Activated naive CD4-positive, alpha-beta T cell treated with anti-CD3 and anti-CD28 coated beads, Interleukin-2, amount 50 U/mL, for 72 hours (primary cell): ENCODE measurements at places on chromosomes 3 and 15.

- no peak for DNase-seq
These were observed 121.9 kb downstream of the CDIN1 start for GRCh38 chr15:36701336-36701735.

GRCh38 chr15:38479756-38480155 is 25.8 kb downstream of the FAM98B start:
- no peak for DNase-seq

- no peak for DNase-seq
These were observed 55.9 kb downstream of the ARHGAP31 start for GRCh38 chr3:119350114-119350513.

DNA sequence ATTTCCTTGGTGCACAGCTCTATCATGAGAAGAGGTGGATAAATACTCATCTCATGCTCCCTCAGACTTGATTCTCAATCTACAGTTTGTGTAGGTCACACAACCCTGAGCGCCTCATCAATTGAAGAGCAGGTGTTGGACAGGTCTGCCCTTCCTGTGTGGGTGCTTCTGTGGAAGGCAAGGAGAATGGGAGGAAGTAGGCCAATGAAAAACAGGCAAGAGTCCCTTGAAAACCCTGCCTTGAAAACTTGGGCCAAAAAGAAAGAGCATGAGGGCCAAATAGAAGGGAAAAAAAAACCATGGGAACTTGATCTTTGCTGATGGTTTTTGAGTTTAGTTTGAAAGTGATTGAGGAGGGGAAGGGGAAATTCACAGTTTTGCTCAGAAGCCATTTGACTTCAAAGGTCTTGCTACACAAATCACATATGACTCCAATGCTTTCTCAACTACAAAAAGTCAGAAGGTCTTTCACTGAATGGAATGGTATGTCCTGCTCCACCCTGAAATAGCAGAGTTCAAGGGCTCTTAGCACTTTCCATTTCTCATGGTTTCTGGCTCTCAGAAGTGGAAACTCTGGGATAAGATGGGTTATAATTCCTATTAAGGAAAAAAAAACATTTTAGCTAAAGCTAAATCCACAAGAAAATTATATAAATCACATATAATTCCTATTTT is 37.2 kb upstream of the TM4SF1 start:
- DNase-seq = no peak

GRCh38 chr15:44535523-44536301 is 1.2 kb upstream of the EIF3J start:
- peak; percentile 33 for DNase-seq

DNA sequence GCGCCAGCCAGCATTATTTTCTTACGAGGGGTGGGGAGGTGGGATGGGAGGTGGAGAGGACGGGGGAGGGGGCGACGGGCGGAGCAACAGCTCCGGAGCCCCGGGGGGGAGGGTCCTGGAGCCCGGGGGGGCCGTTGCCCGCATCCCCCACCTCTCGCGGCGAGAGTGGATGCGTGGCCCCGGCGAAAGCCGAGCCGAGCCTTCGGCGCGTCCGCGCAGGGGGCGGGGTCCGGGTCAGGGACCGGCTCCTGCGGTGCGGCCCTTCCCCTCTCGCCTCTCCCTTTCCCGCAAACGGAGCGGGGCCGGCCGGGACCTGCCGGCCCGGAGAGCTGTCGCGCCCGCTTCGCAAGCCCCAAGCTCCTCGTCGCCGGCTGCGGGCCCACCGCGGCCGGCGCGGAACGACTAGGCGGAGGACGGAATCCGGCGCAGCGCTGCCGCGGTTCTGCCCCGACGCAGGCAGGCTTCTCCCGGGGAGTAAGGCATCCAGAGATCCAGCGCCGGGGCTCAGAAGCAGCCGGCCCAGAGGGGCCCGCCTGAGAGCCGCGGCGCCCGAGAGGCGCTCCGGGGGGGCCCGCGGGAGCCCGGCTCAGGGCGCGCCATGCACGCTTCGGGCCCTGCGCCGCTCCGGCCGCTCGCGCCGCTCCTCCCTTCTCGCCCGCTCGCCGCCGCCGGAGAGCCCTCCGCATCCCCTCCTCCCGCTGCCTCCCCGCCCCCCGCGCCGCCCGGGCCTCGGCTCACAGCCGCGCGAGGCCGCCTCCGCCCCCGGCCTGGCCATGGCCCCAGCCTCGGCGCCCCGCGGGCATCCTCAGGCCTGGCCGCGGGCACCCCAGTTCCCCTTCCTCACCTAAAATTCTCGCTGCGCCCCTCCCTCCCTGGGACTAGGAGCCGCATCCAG is 459 bp upstream of the ADCY5 start:
- DNase-seq = peak; percentile 16

DNA sequence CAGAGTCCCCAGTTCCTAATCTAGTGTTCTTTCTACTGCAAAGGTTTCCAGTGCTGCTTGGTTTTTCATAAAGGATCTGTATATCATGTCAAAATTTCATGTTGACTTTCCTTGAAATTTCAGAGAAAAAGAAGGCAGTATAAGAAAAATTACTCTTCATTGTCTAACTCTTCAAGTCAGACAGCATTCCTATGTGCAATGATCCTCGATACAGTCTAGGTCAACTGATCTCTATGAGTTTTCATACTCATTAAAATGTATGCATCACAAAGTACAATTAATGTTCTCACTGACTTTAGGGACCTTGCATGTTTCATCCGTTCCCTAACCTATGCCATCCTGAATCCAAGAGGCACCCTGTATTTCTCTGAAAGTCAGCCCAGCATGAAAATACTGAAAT is 317.3 kb downstream of the ZBTB20 start:
- DNase-seq = no peak

GRCh38 chr3:137641879-137642704 is 122.0 kb upstream of the SOX14 start:
- no peak for DNase-seq

GRCh38 chr3:14561051-14561960 is 21.2 kb upstream of the GRIP2 start:
- DNase-seq = no peak

- no peak for DNase-seq
These were observed 12.6 kb downstream of the RORA start for GRCh38 chr15:61216519-61216918.

- DNase-seq = no peak
These were observed 55.0 kb downstream of the TMEM212 start for GRCh38 chr3:171898192-171898591.

- DNase-seq = no peak
These were observed 38.8 kb upstream of the BNC1 start for GRCh38 chr15:83323296-83323711.

- no peak for DNase-seq
These were observed 2.4 kb downstream of the MB21D2 start for GRCh38 chr3:192915304-192915703.

GRCh38 chr3:130929804-130930203 is 35.9 kb downstream of the ATP2C1 start:
- DNase-seq = no peak

DNA sequence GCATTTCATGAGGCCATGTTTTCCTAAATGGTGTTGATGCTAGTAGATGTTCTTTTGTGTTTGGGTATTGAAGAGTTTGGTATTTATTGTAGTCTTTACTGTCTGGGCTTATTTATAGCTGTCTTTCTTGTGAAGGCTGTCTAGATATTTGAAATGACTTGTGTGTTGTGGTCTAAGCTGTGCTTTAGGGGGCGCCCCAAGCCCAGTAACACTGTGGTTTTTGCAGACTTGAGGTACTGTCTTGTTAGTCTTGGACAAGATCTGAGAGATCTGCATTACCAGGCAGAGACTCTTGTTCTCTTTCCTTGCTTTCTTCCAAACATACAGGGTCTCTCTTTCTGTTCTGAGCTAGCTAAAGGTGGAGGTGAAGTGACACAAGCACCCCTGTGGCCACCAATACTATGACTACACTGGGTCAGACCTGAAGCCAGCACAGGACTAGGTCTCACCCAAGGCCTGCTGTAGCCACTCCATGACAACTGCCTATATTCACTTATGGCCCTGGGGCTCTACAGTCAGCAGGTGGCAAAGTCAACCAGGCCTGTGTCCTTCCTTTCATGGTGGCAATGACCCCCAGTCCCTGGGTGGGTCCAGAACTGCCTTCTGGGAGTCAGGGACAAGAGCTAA is 152.1 kb upstream of the TBC1D5 start:
- peak; percentile 38 for DNase-seq

DNA sequence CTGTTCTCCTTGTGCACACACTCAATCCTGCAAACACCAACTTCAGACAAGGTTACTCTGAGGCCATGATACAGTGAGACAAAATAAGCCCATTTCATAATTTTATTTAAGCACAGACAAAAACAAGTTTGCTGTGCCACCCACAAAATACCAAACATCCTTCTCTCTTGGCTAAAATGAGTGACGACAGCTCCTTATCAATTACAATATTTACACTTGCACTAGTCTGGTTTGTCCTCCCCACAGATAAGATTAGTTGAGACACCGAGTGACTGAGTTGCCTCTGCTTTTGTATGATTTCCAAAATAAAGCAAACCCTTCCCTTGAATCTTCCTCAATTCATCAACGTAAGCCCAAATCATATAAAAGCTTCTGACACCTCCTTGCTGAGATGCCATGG is 233.5 kb upstream of the ATP10A start:
- DNase-seq = no peak

DNA sequence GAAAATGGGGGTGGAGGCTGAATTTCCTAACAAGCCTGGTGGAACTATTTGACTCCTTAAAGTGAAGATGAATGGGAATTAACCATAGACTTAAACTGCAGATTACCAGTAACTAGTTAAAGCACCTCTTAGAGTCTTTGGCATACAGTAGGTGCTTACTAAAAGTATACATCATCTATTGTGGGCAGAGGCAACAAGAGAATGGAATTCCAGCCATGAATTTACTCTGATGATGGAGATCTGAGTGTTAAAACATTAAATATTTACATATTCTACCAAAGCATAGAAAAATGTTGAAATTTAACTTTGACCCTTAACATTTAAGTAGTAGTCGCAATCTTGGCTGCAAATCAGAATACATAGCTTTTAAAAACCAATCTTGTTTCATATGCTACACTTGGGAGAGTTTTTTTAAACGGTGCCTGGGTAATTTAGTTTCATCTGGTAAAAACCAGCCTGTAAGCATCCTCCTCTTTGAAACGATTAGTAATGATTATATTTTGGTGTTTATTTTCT is 5.2 kb downstream of the UBA5 start:
- DNase-seq = no peak
